CD4-positive, alpha-beta memory T cell (primary cell): ENCODE measurements at places on chromosomes 3 and 15. TPM values are rescaled to one million over a fixed set of nuclear protein-coding genes. Genes with fewer than 3 reads are reported as not detected.

- no peak for DNase-seq
Measured at GRCh38 chr15:97976129-97976528, 15.6 kb downstream of the ARRDC4 start.

DNA sequence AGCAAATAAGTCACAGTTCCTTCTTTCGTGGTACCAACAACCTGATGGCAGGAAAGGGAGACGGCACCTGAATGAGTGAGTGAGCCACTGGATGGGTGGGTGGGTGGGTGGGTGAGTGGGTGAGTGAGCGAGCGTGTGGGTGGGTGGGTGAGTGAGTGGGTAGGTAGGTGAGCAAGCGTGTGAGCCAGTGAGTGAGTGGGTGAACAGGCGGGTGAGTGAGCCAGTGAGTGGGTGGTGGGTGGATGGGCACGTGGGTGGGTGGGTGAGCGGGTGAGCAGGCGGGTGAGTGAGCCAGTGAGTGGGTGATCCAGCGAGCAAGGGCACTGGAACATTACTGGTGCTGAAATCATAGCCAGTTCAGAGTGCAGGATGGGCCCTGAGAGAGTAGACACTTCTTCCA is 152.8 kb downstream of the MEGF11 start:
- no peak for DNase-seq

DNA sequence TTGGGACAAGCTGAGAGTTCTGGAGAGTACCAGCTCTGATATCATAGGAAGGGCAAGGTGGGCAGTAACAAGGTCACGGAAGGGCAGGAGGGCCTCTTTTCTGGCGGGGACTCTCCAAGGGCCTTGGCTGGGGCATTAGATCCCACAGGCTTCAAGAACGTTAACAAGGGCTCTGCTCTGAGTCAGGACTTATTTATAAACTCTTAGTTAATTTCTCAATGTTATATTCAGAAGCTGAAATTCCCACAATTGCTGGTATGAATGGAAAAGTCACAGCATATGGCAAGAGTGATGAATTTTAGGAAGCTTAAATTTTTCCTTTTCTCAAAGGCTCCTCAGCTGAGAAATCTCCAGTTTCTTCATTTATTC is 320.2 kb upstream of the TBC1D5 start:
- DNase-seq, result no peak

GRCh38 chr15:52673734-52674133 is 5.5 kb downstream of the ATOSA start:
- no peak for DNase-seq

DNA sequence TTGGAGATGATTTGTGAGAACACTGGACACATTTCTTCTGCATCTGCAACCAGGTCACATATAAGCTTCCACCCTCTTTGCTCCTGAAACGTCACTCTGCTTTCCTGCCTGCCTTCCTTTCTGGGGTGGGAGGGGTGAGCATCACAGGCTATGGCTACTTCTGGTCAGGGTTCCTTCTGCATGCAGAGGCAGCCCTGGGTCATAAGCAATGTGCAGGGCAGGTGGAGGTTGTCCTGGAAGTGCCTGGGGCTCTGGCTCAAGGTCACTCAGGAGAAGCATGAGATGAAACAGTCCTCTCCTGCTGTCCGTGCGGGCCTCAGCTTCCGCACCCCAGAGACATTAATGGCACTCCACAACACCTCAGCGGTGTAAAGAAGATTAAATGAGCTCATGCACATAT is 15.1 kb downstream of the SLC6A20 start:
- DNase-seq, result no peak

DNA sequence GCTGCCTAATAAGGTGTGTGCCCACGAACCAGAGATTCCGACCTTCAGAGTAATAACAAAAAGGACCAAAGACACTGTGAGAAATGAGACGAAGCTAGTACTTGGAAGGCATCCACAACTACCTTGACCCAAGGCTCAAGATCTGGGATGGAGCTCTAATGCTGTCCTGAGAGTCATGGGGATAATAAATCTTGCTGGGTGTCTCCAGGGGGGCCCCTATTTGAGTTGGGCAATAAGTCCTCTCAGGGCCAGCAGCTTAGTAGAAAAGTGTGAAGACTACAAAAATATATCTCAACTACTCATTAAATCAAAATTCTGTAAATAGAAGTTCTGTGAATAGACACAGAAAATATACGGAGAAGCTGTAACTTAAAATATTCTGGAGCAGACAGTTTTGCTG is 2.9 kb upstream of the NDN start:
- DNase-seq, result no peak

GTF2E1 gene
- total RNA-seq, result 30.2 TPM

HYPK gene
- total RNA-seq, result 23.6 TPM

COL7A1 gene
- total RNA-seq, result 1.2 TPM

ZMYND10 gene
- total RNA-seq, result 4.2 TPM

ADIPOQ gene
- total RNA-seq, result not detected

SPRED1 gene
- total RNA-seq, result 0.49 TPM

CISH gene
- total RNA-seq, result 15.2 TPM

LMAN1L gene
- 0.23 TPM for total RNA-seq
